ENCODE measurements at places on chromosomes 5 and 9.

GRCh38 chr5:32690153-32690552 is 21.0 kb upstream of the NPR3 start:
- DNase-seq: no peak

GRCh38 chr5:2902742-2903297 is 151.3 kb upstream of the IRX2 start:
- no peak for DNase-seq

GRCh38 chr9:92044936-92045335 is 70.3 kb downstream of the SPTLC1 start:
- no peak for DNase-seq

- DNase-seq: no peak
Observed at GRCh38 chr5:30042677-30043076, 1150.8 kb upstream of the CDH6 start.

DNA sequence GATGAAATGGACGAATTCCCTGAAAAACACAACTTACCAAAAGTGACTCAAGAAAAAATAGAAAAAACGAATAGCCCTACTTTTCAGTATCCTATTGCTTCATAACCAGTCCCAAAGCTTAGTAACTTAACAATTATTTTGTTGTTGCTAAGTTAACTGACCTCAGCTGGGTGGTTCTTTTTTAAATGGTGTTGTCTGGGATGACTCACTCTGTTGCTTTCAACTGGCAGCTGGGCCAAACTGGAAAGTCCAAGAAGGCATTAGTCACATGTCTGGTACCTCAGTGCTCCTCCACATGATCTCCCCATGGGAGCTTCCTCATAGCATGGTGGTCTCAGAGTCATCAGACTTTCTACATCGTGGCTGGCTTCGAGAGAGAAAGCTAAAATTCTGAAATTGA is 47.8 kb upstream of the ADAMTS2 start:
- DNase-seq: no peak

DNA sequence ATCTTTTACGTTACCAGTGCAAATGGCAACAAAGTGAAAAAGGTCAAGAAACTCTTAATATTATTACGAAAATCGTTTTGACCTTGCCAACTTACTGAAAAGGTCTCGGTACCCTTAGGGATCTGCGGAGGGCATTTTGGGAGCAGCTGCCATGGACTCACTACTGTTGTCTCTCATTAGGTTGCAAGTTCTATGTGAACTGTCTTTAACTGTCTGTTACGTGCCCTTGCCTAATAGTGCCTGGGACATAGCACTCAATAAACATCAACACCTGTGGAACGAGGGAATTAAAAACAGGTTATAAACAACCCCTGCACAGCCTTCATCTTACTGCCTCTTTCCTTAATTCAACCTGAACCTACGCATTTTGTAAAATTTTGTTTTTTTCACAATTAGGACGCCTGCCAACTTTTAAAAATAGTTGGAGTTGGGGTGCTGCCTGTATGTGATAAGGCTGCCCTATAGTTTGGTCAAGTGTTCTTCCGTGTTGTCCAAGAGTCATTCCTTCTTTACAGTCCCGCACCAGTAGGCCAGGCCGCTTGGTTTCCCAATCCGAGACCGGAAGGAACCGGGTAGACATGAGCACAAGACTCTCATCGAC is 527 bp upstream of the SREK1 start:
- no peak for DNase-seq
